ENCODE measurements at places on chromosomes 5 and 9. TPM values are rescaled to one million over a fixed set of nuclear protein-coding genes. Genes with fewer than 3 reads are reported as not detected.

The CER1 gene
- not detected for total RNA-seq

The GHR gene
- 5.3 TPM for total RNA-seq

The MTAP gene
- 26.0 TPM for total RNA-seq

GRCh38 chr9:95102001-95102433 lies 215.5 kb downstream of the FANCC start:
- peak overlapping the region; percentile 69 for H3K27ac ChIP-seq
- H3K4me1 ChIP-seq = peaks cover 74% of the 10 kb centered on the region
- no peaks in the 10 kb centered on the region for H3K36me3 ChIP-seq
- no peak overlapping the region for H3K4me3 ChIP-seq
- H3K27me3 ChIP-seq = no peaks in the 10 kb centered on the region

- H3K4me3 ChIP-seq = no peak overlapping the region
- no peaks in the 10 kb centered on the region for H3K4me1 ChIP-seq
- H3K36me3 ChIP-seq = no peaks in the 10 kb centered on the region
- H3K27me3 ChIP-seq = no peaks in the 10 kb centered on the region
- no peak overlapping the region for H3K27ac ChIP-seq
Measured at GRCh38 chr5:148290271-148291195, 21.7 kb upstream of the SPINK7 start.

The STPG3 gene
- not detected for total RNA-seq

- H3K27ac ChIP-seq = no peak overlapping the region
- H3K27me3 ChIP-seq = no peaks in the 10 kb centered on the region
- H3K36me3 ChIP-seq = no peaks in the 10 kb centered on the region
- no peak overlapping the region for H3K4me3 ChIP-seq
- DNase-seq = no peak
Measured at GRCh38 chr5:123721675-123722276, 209.8 kb downstream of the CSNK1G3 start.

- no peaks in the 10 kb centered on the region for H3K4me1 ChIP-seq
- DNase-seq = no peak
- H3K27me3 ChIP-seq = peaks cover 19% of the 10 kb centered on the region
- H3K27ac ChIP-seq = no peak overlapping the region
- H3K4me3 ChIP-seq = no peak overlapping the region
- no peaks in the 10 kb centered on the region for H3K36me3 ChIP-seq
Measured at GRCh38 chr5:178293815-178294214, 61.2 kb upstream of the PHYKPL start.

GRCh38 chr9:71721855-71722254 lies 46.5 kb downstream of the CEMIP2 start:
- no peaks in the 10 kb centered on the region for H3K27me3 ChIP-seq
- no peak for DNase-seq
- peaks cover 13% of the 10 kb centered on the region for H3K36me3 ChIP-seq
- peaks cover 12% of the 10 kb centered on the region for H3K4me1 ChIP-seq
- no peak overlapping the region for H3K27ac ChIP-seq

All from esophagus muscularis mucosa (tissue), 4 donors.